Stimulated activated CD8-positive, alpha-beta memory T cell treated with anti-CD3 and anti-CD28 coated beads, Interleukin-15, amount 100 ng/mL, for 24 hours (primary cell): ENCODE measurements at places on chromosomes 3 and 15.

DNA sequence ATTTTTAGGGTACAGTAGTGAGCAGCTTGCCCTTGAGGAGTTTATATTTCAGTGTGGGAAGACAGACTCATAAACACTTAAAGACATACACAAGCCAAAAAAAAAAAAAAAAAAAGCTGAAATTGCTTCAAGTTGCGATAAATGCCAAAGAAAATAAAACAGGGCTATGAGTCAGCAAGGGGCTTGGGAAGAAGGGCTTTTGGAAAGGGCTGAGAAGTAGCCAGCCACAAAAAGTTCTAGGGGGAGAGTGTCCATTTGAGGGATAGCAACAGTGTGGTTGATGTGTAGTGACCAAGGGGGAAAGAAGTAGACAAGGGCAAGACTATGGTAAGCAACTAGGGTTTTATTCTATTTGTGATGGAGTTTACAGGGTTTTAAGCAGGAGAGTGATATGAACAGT is 185.5 kb downstream of the ADAMTS9 start:
- DNase-seq: no peak

DNA sequence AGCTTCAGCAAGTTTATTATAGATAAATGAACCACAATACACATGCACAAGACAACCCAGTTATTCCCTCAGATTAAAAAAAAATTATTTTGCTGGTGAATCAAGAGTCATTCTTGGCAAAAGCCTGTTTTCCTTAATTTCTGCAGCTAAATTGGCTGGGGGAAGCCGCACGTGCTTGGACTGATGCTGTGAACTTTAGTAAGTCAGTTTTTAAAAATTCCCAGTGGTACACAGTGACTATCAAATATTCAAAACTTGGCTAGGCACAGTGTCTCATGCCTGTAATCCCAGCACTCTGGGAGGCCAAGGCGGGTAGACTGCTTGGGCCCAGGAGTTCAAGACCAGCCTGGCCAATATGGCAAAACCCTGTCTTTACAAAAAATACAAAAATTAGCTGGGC is 23.9 kb downstream of the EHD4 start:
- DNase-seq: no peak

DNA sequence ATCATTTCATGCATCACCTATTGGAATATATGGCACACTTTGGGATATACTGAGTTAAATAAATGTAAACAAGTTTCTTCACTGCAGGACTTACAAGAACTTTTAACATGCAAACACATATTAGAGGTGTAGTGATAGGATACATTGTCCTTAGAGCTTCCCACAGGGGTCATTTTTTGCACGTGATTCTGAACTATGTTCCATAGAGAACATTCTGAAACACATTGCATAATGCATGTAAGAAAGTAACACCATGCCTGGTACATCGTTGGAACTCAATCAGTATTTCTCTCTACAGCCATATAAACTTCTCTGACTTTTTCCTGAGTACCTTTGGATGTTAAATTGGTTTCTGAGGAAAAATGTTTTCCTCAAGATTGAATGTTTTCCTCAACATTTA is 28.3 kb downstream of the MRAS start:
- DNase-seq: no peak

DNA sequence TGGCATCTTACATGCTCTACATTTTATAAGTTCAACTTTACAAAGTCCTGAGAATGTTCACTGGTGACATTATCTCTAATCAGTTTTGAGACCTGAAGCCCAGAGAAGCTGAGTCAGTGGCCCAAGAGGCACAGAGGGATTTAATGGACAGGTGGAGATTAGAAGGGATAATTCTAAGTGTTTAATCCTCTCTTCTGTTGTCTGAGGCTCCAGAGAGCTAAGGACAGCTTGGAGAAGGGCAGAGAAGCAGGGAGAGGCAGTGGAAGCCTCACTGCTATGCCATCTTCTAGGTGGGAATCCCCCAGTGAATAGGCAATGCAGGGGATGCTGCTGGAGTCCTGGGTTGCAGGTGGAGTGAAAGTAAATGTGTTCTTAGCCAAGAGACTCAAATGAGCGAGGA is 369.4 kb upstream of the SLCO3A1 start:
- DNase-seq: no peak
